ENCODE measurements at places on chromosomes 3 and 15.

DNA sequence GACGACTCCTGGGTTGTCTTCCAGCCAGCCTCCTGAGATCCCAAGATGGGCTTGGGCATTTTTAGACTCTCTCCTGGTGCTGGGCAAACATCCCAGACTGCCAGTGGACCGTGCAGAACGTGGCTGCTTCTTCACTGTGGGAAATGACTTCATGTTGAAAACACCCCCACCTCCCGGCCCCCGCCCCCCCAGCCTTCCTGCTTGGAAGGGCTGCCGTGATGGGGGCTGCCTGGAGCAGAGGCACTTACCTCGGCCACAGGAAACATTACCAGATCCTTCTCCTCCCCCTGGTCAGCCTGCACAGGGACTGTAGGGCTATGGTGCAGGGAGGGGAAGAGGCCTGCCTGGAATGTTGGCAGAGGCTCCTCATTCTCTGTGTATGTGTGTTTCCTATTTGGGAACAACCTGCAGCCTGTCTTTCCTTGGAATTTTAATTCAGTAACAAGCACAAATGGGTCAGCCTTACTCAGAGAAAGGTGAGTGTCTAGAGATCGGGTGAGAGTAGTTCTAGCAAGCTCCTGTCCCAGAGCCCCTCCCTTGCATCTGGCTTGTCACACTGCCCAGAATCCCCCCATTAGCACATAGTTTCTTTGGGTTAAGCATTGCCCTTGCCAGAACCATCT lies 90.8 kb downstream of the ANP32A start:
- DNase-seq: no peak

DNA sequence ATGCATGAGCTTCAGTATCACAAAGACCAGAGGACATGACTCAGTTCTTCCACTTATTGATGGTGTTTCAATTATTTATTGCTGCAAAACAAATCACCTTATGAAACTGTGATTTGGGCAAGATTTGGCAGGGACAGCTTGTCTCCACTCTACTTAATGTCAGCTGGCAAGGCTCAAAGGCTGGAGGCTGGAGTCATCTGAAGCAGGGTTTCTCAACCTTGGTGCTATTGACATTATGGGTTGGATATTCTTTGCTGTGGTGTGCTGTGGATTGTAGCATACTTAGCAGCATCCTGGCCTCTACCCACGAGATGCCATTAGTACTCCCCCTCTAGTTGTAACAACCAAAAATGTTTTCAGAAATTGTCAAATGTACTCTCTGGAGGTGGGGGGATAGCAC lies 138.8 kb upstream of the PEX5L start:
- no peak for DNase-seq

DNA sequence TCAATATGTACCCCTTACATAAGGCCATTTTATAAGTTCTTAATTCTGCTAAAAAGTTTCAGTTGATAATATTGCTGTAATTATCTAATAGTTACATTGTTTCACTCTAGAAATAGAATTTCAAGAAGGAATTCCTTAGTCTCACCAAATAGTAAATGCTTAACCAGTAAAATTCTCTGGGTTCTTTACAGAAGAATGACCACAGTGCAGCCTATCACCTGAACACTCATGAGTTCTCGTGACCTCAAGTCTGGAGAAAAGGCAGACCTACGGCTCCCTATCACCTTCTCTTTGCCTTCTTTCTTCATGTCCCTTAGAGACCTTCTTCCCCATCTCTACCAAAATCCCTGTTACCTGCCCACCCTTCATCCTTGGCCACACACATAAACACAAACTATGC lies 30.9 kb downstream of the CCDC191 start:
- no peak for DNase-seq

DNA sequence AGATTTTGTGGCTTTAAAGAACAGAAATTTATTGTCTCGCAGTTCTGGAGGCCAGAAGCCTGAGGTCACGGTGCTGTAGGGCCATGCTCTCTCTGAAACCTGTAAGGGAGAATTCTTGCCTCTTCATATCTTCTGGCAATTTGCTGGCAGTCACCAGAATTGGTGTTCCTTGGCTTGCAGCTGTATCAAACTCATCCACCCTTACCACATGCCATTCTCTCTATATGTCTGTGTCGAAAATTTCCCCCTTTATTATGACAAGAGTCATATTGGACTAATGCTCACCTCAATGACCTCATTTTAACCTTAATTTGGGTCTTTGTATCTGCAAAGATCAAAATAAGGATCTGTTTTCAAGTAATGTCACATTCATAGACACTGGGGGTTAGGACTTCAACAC lies 266.7 kb downstream of the IL20RB start:
- DNase-seq: no peak

GRCh38 chr3:72343078-72343477 lies 505.2 kb downstream of the SHQ1 start:
- no peak for DNase-seq

- DNase-seq: no peak
Observed at GRCh38 chr15:57510647-57511046, 81.1 kb upstream of the MYZAP start.

DNA sequence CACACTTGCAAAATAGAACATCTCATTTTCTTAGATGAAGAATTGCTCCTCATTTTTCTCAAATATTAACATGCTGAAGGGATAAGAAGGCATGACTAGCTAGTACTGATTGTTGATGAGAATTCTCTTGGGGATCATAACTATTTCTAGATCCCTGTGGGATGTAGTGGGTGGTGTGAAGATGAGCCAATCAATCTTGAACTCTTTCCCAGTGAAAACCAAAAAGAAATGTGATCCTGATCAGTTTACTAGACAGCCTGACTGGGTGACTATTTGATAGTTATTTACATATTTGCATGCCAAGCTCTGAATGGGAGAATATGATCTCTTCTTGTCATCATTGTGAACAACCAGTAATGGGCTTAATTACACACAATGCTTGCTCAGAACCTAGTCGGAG lies 63.7 kb downstream of the ZIC1 start:
- DNase-seq: no peak

GRCh38 chr15:66613743-66614142 lies 47.9 kb upstream of the LCTL start:
- no peak for DNase-seq

DNA sequence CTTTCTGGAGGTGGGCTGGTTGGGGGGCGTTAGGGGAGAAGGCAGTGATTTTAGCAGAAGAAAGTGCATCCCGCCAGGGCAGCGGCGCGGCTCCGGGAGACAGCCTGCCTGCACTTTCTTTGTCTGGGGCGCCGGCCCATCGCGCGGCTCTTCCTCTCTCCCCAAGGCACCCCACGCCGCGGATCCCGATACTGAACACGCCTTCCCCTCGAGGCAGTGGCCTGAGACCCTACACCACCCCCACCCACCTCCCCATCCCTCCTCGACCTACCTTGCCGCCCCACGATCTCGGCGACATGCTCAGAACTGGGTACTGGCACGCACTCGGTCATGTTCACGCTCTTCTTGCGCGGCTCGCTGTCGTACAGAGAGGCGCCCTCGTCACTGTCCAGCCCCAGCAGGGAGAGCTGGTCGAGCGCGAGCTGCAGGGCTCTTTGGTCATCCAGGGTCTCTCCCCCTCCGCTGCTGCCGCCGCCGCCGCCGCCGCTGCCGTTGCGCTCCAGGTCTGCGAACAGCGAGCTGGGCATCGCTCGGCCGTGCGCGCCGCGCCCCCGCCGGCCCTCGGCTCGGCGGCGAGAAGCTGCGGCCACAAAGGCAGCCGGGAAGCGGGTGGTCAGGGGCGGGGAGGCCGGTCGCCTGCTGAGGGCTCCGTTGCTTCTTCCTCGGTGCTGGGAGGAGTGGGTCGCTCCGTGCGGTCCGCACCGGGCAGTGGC lies 483 bp downstream of the MEX3B start:
- DNase-seq: peak; percentile 36

DNA sequence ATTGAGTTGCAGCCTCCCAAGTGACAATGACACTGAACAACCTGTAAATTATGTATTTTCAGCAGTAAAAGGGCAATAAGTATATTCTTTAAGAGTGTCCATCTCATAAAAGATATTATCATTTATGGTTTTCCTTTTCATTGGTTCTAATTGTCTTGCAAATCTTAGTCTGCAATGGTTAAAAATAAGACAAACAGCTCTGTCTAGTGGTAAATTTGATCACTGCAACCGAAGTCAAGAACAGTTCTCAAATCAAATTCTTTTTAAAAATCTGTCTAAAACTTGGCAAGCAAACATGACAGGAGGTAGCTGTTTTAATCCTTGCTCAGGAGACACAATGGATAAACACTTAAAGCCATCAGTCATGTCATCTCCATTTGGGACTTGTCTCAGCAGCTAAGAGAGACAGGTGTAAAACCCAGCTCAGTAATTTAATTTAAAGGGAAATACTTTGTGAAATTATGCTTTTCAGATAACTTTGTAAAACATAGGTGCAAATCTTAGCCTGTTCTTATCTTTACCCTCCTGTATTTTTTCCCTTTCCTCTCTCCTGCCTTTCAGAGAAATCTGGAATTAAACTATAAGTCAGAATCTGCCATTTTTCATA lies 150.3 kb upstream of the ARHGEF26 start:
- DNase-seq: peak; percentile 58

Measured in NAMALWA (cell line).